ENCODE measurements at places on chromosomes 7 and 10. TPM values are rescaled to one million over a fixed set of nuclear protein-coding genes. Genes with fewer than 3 reads are reported as not detected.

CYP2C19 gene
- total RNA-seq = 3.7 TPM

DNA sequence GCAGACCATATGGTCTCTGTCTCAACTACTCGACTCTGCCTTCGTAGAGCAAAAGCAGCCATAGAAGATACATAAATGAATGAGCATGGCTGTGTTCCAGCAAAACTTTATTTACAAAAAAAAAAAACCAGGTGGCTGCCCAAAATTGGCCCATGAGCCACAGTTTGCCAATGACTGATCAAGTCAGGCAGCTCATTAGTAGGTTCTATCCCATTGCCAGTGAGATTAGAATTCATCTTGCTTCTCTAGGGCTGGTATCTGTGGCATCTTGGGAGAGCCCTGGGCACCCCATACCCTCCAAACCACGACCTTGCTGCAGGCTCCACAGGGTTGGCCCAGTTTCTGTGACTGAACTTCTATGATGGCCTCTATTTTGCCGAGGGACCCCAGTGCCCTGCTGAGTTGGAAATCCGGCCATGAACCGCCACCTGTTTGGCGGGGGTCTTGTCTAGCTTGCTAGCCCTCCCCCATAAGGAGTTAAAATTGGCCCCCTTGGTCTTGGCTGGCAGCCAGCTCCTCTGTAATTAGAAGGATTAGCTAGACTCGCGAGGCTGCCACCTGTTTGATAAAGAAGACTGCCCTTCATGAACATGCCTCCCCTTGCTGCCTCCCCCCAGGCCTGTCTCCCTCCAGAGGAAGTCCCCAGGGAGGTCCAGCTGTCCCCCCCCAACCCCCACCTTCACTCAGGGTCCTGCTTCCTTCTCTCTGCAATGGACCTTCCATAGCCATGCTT lies 83.9 kb downstream of the CHN2 start:
- peaks cover 6% of the 10 kb centered on the region for H3K36me3 ChIP-seq
- H3K27ac ChIP-seq = no peak overlapping the region
- peaks cover 42% of the 10 kb centered on the region for H3K4me1 ChIP-seq
- no peak for DNase-seq
- no peak overlapping the region for H3K4me3 ChIP-seq

GRCh38 chr7:98211676-98212531 lies 665 bp downstream of the BHLHA15 start:
- no peaks in the 10 kb centered on the region for H3K27me3 ChIP-seq
- no peak overlapping the region for H3K27ac ChIP-seq
- peaks cover 4% of the 10 kb centered on the region for H3K4me1 ChIP-seq
- H3K36me3 ChIP-seq = no peaks in the 10 kb centered on the region

STK31 gene
- 0.74 TPM for total RNA-seq

DNA sequence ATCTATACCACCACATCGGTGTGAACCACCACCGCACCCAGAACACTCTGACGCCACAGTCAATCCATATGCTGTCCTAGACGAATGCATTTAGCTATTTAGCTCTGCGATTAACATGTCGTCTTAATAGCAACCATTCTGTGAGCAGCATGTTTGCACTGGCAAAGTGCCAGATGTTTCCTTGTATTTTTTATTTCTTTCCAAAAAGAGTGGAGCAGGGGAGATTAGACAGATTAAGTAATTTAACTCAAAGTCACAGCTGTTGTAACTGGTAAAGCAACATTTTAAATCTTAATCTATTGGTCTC lies 57.0 kb upstream of the ARL4A start:
- no peak overlapping the region for H3K4me3 ChIP-seq
- DNase-seq = no peak
- peaks cover 10% of the 10 kb centered on the region for H3K4me1 ChIP-seq
- H3K27ac ChIP-seq = no peak overlapping the region

DNA sequence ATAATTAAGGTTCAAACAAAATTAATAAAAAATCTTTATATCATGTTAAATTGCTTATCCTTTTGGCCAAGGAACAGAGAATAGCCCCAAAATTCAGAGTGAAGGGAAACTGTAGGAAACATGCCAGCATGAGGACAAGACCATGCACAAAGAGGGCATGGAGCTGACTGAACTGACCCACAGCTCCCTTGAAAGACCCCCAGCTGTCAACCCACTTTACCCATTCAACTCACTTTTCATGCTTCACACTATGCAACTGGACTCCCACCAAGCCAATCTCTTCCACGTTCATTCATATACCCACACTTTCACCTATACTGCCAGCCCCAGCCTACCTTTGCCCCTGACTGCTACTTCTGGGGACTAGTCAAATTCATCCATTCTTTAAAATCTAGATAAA lies 10.2 kb downstream of the FBXW4 start:
- no peaks in the 10 kb centered on the region for H3K27me3 ChIP-seq
- H3K4me1 ChIP-seq = peaks cover 39% of the 10 kb centered on the region

GRCh38 chr7:90797596-90797995 lies 201.5 kb downstream of the CDK14 start:
- no peak overlapping the region for H3K27ac ChIP-seq
- DNase-seq = no peak
- no peak overlapping the region for H3K4me3 ChIP-seq
- peaks cover 22% of the 10 kb centered on the region for H3K36me3 ChIP-seq
- no peaks in the 10 kb centered on the region for H3K27me3 ChIP-seq

AEBP1 gene
- 64.1 TPM for total RNA-seq

DNA sequence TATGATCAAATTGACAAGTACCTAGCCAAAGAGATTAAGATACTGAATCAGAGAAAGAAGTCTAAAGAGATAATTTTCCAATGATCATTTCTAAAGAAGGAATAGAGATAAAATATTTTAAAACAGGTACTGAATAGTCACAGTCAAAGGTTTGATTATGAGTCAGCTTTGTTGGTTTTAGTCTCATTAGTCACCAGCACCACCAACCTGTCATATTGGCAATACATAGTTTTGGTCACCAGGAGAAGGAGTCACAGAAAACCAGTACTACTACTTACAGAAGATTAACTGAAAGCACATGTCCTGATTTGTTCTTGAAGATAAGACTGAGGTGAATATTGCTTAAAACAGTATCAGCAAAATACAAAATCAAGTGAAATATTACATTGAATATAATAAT lies 34.6 kb downstream of the ZEB1 start:
- peaks cover 16% of the 10 kb centered on the region for H3K4me1 ChIP-seq
- no peak for DNase-seq
- no peaks in the 10 kb centered on the region for H3K27me3 ChIP-seq
- no peak overlapping the region for H3K4me3 ChIP-seq
- peak overlapping the region; percentile 45 for H3K27ac ChIP-seq
- no peaks in the 10 kb centered on the region for H3K36me3 ChIP-seq

ZPBP gene
- total RNA-seq = not detected

DNA sequence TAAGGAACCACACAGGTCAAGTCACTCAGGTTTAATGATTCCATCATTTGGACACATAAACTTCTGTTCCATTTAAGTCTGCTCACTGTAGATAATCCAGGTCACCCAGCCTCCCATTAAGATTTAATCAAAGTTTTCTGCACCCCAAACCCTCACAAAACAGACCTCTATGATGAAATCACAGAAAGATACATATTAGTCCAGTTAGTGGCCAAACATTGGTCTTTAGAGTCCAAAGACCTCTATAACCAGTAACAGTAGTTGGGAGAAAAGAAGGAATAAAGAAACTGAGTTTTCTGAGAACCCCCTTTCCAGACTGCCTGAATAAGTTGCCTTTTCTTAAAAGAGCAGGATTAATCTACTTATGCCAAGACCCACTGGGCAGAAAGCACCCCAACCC lies 4.8 kb downstream of the GCC1 start:
- DNase-seq = no peak
- H3K4me3 ChIP-seq = no peak overlapping the region
- no peak overlapping the region for H3K27ac ChIP-seq
- H3K27me3 ChIP-seq = no peaks in the 10 kb centered on the region
- peaks cover 19% of the 10 kb centered on the region for H3K36me3 ChIP-seq

DNA sequence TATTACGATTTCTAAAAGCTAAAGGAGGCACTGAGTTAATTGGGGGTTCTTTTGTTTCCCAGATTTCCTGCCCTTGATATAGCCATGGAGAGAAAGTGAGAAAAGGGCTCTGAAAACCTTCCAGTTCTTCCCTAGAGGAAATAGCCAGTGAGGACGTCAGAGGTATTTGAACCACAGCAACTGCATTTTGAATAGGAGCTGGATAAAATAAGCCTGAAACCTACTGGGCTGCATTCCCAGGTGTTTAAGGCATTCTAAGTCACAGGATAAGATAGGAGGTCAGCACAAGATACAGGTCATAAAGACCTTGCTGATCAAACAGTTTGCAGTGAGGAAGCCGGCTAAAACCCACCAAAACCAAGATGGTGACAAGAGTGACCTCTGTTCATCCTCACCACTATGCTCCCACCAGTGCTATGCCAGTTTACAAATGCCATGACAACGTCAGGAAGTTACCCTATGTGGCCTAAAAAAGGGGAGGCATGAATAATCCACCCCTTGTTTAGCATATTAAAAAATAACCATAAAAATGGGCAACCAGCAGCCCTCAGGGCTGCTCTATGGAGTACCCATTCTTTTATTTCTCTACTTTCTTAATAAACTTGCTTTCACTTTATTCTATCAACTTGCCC lies 85.1 kb upstream of the FRMD4A start:
- no peak for DNase-seq
- no peaks in the 10 kb centered on the region for H3K36me3 ChIP-seq
- H3K4me1 ChIP-seq = peaks cover 18% of the 10 kb centered on the region
- H3K27ac ChIP-seq = peak overlapping the region; percentile 76

TMEM270 gene
- not detected for total RNA-seq

DNA sequence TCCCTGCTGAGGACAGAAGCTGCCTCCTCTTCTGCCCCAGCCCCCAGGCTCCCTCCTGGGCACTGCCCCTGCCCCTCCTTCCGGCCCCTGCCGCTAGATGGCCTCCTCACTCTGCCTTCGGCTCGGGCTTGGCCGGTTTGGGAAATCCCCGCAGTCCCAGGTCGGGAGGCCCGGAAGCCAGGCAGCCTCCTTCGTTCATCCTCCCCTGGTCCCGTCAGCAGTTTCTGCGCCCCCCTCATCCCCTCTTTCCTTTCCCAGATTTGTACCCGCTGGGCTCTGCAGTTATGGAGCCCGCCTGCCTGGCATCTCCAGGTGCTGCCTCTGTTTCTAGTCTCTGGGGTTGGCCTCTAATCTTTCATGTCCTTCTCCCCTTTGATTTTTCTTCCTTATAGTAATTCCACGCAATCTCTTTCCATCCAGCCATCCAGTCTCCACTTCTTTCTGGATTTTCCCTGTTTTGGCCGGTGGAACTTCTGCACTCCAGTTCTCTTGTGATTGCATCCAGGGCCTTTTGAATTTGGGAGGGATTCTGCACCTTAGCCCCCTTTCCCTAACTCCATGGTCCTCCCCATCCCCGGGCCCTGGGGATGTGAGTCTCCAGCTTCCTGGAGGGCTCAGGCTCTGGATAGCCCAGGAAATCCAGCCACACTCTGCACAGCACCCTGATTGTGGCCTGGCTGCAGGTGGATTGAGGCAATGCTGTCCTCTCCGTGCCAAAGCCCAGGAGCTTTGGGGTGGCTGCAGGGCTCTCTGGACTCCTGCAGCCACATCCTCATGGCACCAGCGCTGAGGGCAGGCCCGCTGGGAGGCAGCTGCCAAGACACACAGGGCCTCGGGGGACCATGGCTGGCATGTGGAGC lies 3.3 kb upstream of the SHH start:
- no peak for DNase-seq
- peak overlapping the region; percentile 37 for H3K4me3 ChIP-seq
- H3K27ac ChIP-seq = no peak overlapping the region
- H3K4me1 ChIP-seq = peaks cover 17% of the 10 kb centered on the region
- H3K36me3 ChIP-seq = no peaks in the 10 kb centered on the region

PRR15 gene
- 36.0 TPM for total RNA-seq

Measured in type B pancreatic cell (in vitro differentiated cells).